ENCODE measurements at places on chromosomes 5 and 9.

- no peak for DNase-seq
Measured at GRCh38 chr5:176542596-176543427, 5.6 kb upstream of the RNF44 start.

- DNase-seq = no peak
Measured at GRCh38 chr9:76756941-76757673, 7.1 kb upstream of the PCA3 start.

- no peak for DNase-seq
Measured at GRCh38 chr5:20158006-20158405, 170.0 kb upstream of the CDH18 start.

- DNase-seq = peak; percentile 62
Measured at GRCh38 chr5:65482296-65482735, 596 bp upstream of the ADAMTS6 start.

DNA sequence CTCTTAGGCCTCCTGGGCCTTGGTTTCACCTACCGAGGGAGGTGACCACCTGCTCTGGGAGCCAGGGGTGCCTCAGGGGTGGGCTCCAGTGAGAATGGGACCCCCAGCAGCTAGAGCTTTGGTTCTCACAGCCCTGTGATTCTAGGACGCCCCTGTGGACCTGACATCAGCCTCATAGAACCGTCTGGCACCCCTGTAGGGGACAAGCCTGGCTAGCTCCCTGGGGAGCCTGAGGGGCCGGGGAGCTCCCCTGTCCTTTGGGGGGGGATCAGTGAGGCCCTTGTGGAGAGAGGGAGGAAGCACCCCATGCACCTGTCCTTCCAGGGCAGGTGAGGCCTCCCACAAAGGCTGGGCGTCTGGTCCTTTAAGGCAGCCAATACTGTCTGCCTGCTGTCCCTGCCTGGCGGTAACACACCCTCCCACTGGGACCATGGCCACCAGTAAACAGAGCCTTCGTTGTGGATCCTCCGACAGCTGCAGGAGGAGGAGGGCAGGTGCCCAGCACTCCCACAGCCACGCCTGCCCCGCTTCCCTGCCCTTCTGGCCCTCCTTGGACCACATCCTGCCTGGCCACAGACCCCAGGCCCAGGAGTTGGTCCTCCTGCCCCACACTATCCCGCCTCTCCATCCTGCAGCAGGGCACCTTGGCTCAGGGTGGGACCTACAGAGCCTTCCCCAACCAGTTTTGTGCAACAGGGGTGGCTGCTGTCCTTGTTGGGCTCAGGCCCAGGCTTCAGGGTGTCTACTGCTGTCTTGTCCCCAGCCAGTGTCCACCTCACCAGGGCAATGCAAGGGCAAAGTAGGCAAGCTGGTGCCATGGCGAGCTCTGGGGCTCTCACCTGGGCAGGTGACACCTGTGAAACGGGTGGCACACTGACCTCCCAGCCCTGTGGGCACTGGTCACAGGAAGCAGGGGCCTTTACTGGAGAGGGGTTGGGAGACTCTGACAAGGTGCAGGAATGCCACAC, 3.0 kb upstream of the TUBB4B start:
- DNase-seq = peak; percentile 45

DNA sequence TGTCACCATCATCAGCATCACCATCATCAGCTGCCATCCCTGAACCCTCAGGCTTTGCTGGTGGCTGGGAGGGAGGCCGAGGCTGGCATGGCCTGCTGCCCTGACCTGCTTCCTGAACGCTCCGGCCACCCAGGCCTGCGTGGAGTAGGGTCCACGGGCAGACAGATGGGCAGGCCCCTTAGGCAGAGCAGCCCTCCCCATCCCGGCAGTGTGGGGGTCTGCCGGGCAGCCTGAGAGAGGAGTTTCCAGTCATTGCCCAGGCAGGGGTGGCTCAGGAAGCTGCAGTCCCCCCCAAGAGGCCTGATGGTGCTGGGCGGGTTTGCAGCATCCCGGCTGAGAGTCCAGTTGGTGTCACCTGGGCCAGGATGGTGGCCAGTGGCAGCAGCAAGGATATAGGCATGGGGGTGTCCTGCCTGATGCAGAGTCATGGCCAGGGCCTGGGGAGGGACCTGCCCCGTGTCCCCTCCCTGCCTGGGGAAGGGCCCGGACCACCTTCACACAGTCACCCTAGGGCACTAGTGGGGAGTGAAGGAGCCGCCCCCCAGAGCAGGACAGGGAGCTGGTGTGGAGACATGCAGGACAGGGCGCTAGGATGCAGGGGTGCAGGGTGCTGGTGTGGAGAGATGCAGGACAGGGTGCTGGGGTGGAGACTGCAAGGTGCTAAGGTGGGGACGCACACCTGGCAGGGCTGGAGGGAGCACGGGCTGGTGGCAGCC, 7.7 kb upstream of the EGFL7 start:
- DNase-seq = no peak

GRCh38 chr5:169426784-169427183, 125.8 kb upstream of the SLIT3 start:
- no peak for DNase-seq

All from M059J (cell line).